ENCODE measurements at places on chromosomes 13 and 19.

DNA sequence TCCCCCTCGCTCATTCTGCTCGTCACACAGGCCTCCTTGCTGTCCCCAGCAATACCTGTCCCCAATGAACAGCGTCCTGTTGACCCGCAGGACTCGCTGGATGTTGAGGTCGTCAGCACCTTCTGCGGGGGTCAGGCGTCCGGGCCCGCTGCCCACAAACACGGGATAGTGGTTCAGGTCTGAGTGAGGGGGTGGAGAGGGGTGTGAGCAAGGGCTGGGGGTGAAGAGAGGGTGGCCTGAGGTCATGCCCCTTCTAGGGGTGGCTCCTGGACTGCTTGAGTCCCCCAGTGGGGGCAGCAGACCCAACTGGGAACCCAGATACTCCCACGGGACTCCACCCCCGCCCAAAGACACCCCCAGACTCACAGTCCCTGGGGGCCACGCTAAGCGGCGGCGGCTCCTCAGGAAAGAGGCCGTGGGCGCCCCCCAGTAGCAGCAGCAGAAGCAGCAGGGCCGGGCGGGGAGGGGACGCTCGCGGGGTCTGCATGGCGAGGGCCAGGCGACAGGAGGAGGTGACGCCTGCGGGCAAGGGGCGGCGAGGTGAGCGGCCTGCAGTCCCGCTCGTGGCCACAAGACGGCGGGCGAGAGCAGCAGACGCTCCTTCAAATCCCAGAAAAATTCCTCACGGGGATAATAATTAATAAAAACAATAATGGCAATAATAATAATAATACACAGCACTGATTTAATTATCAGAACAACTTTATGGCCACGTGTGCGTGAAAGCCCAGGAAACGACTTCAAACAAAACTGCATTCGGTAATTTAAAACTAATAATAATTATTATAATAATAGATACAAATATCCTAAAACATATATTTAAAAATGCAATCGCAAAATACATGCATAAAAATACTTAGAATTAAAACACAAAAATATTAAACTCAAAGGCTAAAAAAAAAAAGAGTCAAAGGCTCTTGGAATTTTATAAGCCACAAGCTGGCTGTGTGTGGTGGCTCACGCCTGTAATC lies 1.2 kb downstream of the SEMA6B start:
- DNase-seq = no peak

DNA sequence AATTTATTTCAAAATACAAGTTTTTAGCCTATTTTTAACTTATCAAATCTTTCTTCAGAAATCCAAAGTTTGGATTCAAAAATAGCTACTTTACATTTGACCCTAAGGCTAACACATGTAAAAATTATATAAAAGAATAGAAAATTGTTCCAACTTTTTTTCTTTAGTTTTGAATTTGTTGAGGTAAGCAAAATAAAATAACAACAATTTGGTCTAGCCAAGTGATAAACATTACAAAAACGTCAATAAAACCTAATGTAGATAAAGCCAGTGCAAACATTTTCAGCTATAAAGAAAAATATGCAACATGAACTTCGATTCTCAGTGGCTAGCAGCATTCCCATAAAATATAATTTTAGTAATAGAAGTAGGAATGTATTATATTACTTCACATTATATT lies 400.3 kb downstream of the PCDH9 start:
- DNase-seq = no peak

DNA sequence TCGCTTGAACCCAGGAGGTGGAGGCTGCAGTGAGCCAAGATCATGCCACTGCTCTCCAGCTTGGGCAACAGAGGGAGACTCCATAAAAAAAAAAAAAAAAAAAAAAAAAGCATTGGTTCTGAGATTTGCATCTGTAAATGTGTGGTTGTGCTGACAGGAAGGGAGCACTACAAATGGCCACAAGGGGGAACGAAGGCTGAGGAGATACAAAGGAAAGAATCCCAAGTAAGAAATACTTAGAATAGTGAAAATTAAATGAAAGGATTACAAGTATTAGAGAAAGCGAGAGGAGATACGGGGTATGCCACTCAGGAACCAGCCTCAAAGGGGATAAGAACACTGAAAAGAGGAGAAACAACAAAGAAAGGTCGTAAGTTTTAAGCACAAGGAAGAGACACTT lies 284.9 kb downstream of the KLF12 start:
- peak; percentile 47 for DNase-seq

DNA sequence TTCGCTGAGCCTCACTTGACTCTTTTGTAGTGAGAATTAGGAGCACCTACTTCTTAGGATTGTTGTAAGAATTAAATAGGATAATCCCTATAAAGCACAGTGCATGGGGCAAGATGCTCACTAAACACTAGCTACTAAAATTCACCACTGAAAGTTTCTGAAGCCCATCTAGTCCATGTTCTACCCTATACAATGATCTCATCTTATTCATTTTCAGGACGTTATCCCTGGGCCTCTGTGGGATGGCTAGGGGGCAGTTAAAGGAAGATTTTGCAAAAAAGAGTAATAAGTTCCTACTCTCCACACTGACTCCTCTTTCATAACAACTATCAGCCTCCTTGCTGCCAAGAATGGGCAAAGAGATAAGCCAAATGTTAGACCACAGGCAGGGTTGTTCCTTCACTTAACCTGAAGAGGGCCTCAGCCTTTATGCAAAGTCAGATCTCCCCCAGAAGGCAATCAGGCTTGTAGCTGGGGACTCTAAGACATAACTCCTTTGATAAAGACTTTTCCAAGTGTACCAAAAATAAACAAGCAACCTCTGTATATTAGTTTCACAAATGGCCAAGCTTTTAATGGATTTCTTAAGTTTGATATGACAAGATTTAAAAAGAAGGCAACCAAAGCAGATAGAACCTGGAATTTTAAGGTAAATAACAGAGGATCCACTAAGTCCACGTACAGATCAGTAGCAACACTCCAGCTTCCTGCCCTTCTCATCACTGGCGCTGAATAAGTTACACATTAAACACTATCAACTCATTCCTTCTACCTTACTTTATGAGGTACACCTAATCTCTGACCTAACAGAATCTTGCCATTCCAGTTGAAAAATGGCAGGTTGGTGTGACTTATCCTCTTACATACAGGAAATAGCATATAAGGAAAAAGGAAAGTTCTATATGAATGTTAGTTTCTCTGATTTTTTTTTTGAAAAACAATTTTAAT lies 44.4 kb downstream of the ELF1 start:
- peak; percentile 76 for DNase-seq

DNA sequence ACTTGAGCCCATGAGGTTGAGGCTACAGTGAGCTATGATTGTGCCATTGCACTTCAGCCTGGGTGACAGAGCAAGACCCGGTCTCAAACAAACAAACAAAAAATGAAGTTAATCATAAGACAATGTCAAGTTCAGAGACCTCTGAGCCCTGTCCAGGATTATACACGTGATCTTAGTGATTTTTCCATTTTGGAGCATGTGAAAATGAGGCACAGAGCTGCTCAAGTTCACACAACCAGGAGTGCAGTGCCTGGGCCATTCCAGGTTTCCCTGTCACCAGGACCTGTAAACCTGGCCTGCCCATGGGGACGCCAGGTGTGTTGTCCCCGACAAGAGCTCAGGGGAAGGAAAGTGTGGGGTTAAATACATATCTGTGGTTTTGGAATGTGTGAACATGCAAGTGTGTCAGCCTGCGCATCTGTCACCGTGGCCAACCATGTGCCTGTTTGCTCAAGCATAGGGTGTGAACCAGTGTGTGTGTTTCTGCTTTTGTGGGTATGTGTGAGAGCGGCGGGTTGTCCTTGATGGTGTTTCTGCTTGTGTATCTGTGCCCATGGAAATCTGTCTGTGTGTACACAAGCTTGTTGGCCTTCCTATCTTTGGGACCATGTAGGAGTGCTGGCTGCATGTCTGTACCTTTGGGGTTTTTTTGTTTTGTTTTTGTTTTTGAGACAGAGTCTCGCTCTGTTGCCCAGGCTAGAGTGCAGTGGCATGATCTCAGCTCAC lies 1.5 kb upstream of the FXYD1 start:
- no peak for DNase-seq

DNA sequence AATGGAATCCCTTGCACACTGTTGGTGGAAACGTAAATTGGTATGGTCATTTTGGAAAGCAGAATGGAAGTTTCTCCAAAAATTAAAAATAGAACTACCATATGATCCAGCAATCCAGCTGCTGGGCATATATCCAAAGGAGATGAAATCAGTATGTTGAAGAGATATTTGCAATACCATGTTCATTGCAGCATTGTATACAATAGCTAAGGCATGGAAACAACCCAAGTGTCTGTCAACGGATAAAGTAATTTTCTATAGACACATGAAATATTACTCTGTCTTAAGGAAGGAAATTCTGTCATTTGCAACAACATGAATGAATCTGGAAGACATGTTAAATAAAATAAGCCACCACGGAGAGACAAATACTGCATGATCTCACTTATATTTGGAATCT lies 124.7 kb downstream of the GPC5 start:
- DNase-seq = peak; percentile 41

GRCh38 chr19:35114353-35115176 lies 1.1 kb upstream of the FXYD3 start:
- DNase-seq = peak; percentile 48

- peak; percentile 88 for DNase-seq
Observed at GRCh38 chr13:95644601-95645052, at the start of gene DZIP1. Gene DZIP1 (minus strand): TSS chr13:95644706. CDS start chr13:95642029, 2,677 bp downstream.
